ENCODE measurements at places on chromosomes 4 and X.

DNA sequence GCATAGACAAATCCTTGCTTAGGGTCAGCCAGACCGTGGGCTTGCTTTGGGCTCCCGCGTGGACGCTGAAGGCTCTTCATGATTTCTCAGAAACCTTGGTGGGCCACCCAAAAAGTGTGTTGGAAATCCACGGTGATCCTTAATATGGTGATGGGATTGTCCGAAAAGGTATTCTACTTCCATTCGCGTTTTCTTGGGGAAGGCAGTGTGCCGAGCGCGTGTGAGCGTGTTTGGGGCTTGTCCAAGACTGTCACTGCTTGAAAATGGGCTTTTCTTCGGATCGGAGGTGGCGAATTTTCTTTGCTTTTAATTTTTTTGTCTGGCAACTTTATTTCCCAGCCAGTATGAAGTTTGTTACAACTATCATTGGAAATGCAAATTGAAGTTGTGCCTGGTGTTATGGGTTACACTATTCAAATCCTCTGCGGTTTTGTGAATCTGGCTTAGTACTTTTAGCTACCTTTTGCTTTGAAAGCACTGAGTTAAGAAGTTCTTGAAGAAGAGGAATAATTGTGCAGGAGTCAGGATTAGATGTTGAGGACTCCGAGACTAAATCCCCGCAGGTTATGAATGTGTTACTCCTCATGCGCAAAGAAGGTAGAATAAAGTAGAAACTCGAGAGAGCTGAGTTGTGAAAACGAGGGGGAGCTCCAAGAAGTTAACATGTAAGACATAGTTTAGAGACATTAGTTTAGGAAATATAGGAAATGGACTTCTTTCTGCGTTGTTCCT lies 3.2 kb downstream of the SPRY1 start:
- DNase-seq = no peak

DNA sequence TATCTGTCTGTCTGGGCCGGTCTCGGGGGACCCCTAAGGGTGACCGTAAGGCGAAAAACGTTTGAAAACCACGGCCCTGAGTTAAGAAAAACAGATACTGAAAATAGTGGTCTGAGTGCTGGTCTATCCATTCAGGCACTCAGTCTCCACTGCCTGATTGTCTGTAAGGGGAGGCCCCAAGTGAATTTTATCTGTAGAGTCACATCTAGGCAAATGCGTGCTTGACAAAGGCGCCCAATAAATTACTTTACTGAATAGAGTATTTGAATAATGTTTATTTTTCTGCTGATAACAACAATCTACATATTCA lies 465 bp downstream of the HNRNPH2 start:
- no peak for DNase-seq

- peak; percentile 4 for DNase-seq
These were observed 89.3 kb downstream of the HNRNPD start for GRCh38 chr4:82284475-82284857.

- DNase-seq = no peak
These were observed 47.7 kb downstream of the C4orf50 start for GRCh38 chr4:5970381-5971077.

GRCh38 chr4:125244848-125245450 lies 69.8 kb upstream of the FAT4 start:
- no peak for DNase-seq

- no peak for DNase-seq
These were observed 30.6 kb downstream of the HSD17B11 start for GRCh38 chr4:87360338-87360935.

- DNase-seq = no peak
These were observed 30.3 kb downstream of the CCNG2 start for GRCh38 chr4:77187322-77187721.

DNA sequence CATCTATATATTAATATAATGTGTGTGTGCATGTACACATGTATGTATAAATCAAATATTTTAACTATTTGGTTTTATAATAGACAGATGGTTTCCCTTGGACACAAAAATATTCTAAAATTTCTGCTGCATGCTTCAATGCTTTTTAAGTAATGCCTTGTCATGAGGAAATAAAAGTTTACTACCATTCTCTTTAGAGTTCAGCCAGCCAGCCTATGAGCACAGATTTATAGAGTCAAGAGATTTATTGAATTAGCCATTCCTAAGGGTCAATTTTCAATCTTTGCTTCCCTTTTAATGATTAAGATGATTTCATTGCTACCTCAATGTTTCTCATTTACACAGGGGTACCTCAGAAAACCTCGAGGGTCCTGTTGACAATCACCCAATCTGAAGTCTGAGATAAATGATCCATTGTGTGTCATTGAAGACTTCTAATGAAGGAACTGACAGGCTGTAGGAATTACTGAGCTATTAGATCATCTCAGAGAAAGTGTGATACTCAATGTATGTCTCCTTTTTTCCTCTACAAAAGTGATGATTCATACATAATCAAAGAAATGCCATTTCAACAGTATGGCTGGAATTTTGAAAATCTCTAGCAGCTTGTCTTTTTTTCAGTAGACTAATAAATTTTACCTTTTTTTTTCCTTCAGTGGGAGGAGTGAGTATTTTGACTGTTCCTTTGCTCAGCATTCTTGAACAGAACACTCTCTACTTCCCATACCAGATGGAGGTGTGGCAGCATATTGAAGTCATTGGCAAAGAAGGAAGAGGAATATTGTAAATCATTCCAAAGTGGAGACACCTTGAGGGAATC lies 222.6 kb upstream of the PCDH18 start:
- no peak for DNase-seq

DNA sequence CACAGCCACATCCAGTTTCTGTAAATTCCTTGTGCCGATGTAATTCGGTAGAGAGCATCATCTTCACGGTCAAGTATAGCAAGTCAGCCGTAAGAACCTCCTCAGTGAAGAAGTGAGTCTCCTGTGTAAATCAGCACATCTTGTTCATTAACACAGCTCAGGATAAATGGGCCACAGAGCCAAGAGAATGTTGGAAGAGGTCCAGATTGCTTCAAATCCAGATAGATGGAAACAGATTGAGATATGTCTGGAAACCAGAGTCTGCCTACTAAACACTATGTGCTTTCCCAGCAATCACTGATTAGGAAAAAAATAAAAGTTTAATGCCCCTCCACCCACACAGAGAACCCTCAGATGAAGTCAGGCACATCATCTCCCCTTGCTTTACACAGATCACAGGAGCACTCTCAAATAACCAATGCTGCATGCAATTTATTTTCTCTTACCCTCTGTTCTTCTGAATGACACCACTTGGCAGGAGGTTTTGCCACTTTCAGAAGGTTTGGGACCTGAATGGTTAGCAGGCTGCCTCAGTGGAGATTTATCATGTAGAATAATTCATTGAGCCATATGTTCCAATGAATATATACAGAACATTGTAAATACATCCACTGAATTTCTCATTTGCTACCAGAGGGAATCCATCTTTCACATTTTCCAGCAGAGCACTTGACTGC lies 357.7 kb downstream of the C4orf33 start:
- no peak for DNase-seq

GRCh38 chr4:1172971-1173757 lies 781 bp upstream of the SPON2 start:
- DNase-seq = no peak

- DNase-seq = no peak
These were observed 24.9 kb upstream of the RPL39 start for GRCh38 chrX:119816300-119816699.

DNA sequence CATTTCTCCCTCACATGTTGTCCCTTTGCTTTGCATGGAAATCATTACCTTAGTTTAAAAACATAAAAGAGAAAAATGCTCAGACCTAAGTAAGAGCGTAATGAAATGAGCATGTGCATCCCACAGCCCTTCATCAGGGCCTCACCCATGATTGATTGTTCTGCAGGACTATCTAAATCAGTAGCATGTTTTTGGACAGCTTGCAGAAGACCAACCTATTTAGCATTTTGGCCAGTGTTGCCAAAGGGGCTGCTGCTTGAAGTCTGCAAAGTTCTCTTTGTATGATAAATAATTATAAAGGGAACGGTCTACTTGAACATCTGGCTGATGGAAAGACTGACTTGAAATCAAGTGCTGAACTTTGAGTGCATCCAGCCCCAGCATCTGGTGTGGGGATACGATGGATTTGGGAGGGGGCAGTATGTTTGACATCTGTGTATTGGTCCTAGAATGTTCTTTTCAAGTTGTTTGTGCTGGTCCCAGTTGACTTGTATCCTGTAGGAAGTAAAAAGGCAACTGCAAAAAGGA lies 76.1 kb upstream of the LIMCH1 start:
- DNase-seq = no peak

- DNase-seq = no peak
These were observed 48.6 kb upstream of the ARSJ start for GRCh38 chr4:114028071-114028470.

- DNase-seq = no peak
These were observed 3.5 kb downstream of the MND1 start for GRCh38 chr4:153348006-153348405.

GRCh38 chr4:7462509-7462971 lies 27.8 kb upstream of the PSAPL1 start:
- no peak for DNase-seq

DNA sequence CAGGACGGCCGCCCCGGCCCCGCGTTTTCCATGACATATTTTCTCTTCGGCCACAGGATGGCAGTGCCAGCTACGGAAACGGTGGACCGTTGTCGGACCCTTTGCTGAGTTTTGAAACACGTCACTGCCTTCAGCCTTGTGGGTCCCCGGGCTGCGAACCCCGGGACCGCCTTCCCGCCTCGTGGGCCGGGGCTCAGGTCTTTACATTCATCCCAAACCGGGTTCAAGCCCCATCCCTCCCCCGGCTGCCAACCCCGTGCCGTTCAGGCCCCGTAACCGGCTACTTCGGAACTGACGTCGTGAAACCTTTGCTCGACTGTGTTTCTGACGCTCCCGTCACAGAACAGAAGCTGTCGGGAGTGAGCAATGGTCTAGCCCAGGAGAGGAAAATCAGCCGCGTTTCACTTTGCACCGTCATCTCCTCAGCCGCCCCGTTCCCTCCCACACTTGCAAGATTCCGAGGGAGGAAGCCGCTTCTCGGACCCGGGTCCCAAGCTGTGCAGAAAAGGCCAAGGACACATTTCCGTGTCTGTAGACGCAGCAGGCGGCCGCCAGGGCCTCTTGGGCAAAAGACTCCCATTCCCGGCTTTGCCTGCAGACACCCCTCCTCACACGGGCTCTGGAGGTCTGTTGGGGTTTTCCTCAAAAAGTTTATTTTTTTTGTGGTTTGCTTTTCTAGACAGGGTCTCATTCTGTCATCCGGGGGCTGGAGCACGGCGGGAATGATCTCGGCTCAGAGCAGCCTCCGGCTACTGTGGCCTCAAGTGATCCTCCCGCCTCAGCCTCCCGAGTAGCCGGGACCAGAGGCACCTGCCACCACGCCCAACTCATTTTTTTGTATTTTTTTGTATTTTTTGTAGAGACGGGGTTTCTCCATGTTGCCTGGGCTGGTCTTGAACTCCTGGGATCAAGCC lies 41.4 kb upstream of the PPP2R3B start:
- DNase-seq = peak; percentile 65

- peak; percentile 33 for DNase-seq
These were observed 964 bp downstream of the VEGFC start for GRCh38 chr4:176791591-176792325.

- DNase-seq = no peak
These were observed 37.8 kb downstream of the LRP2BP start for GRCh38 chr4:185357733-185358440.

DNA sequence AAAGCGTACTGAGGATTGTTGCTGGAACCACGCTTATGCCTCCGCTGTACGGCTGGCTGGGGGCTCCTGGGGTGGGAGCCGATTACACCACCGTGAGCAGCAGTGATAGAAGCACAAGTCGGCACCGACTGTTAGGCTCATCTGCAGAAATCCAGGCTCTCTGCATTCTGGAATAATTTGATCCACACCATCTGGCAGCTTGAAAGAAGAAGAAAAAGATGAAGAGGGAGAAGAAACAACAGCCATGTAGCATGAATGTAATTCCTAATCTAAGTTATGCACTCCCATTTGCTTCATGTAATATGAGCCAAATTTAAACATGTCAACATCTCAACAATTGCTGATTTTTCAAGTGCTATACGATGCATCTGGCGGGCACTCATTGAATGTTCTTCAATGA lies 84.6 kb upstream of the DHX15 start:
- no peak for DNase-seq

Data from neural crest cell (in vitro differentiated cells).